Fibroblast of the aortic adventitia (primary cell): ENCODE measurements at places on chromosomes 5 and 9.

- no peak for DNase-seq
Measured at GRCh38 chr5:136046246-136046645, 17.5 kb downstream of the TGFBI start.

- DNase-seq = no peak
Measured at GRCh38 chr9:137180491-137180890, 7.9 kb downstream of the ANAPC2 start.

DNA sequence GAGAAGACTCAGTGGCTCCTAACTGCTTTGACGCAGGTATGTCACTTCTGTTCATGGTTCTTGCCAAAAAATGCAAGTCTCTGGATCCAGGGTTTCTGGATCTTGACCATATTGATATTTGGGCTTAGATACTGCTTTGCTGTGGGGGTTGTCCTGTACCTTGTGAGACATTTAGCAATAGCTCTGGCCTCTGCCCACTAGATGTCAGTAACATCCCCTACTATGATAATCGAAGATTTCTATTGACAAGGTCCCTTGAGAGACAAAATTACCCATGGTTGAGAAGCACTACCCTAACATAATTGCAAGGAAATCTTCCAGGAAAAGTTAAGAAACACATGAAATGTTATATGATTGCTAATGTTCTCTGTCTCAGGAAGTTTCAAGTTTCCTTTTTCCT lies 285.4 kb downstream of the TMEM232 start:
- DNase-seq = peak; percentile 48

DNA sequence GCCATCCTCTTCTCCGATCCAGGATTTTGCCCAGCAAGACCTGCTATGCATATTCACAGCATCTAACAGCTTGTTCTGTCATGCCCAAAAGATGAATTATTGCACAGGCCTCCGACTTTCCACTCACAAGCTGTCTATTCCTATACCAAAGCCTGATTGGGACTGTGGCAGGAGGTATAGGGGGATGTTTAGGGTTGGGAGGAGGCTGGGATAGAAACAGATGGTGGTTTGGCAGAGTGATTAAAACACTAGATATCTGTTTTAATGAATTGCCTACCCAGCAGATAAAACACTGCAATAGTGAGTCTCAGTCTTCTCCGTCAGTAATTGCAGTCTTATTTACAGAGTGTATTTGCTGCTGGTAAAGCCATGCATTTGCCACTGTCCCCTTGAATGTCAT lies 215.3 kb downstream of the TLR4 start:
- DNase-seq = no peak

DNA sequence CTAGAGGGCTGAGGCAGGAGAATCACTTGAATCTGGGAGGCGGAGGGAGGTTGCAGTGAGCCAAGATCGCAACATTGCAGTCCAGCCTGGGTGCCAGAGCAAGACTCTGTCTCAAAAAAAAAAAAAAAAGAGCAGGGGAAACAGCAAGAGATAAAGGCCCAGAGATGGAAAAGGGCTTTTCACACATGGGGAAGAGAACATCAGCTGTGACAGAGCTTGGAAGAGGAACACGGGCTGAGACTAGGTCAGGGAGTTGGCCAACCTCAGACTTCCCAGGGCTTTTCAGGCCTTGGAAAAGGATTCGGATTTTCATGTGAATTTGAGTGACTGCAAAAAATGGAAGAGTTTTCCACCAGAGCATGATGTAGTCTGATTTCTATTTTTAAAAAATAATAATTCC lies 232.0 kb upstream of the NFIL3 start:
- DNase-seq = peak; percentile 31

- peak; percentile 38 for DNase-seq
Measured at GRCh38 chr9:134326724-134327601, 708 bp downstream of the RXRA start.

GRCh38 chr9:101462558-101462957 lies 27.0 kb upstream of the ALDOB start:
- DNase-seq = peak; percentile 24

DNA sequence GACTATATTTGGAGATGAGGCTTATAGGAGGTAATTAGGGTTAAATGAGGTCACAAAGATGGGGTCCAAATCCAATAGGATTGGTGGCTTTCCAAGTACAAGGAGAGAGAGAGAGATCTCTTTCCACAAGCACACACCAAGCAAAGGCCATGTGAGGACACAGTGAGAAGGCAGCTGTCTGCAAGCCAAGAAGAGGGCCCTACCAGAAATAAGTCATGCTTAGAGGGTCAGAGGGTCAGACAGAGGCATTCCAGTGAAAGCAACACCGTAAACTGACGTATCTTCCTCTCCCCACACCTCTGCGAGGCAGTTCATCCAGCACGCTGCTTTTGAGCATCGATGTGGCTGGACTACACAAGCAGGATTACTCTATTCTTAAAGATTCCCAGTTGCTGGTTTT lies 87.9 kb downstream of the SLC1A3 start:
- DNase-seq = no peak

DNA sequence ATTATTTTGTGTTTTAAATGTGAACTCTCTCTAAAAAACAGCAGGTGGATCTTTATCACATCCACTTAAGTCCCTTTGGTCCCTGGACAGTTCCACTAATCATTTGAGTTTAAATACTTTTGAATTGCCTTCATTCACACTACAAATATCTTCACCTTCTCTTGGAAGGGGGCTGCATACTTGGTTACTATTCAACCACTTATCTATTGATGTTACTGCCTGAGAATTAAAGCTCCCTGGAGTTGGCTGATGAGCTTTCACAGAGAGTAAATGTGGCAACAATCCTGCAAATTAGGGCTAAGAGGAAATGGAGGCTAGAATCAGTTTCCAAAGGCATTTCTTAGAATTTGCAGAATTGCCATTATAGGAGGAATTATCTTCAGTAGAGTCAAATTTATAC lies 180.4 kb downstream of the ST8SIA4 start:
- no peak for DNase-seq
